Urinary bladder (tissue), 4 donors: ENCODE measurements at places on chromosomes 7 and 10. TPM values are rescaled to one million over a fixed set of nuclear protein-coding genes. Genes with fewer than 3 reads are reported as not detected.

MRPS16 gene
- total RNA-seq, result 52.9 TPM

PANK1 gene
- 11.6 TPM for total RNA-seq

FOXI2 gene
- total RNA-seq, result not detected

SFTPA1 gene
- total RNA-seq, result not detected

GPER1 gene
- total RNA-seq, result 1.9 TPM
